ENCODE measurements at places on chromosomes 16 and 17.

DNA sequence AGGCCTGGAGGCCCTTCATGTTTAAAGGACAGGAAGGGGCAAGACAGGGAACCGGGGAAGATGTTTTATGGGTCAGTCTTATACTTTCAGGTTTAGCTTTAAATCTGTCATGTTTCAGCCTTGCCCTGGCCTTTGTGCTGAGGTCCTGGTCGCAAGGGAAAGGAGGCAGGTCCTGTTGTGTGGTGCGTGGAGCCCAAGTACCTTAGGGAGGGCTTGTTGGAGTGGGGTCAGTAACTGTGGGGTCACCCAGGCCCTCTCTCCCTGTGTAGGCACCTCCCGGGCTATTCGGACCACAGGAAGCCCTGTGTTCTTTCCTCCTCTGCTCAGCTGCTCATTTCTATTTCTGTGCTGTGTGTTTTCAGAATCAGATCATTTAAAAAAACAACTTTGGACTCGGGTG, 42.7 kb downstream of the MPRIP start:
- DNase-seq, result no peak

DNA sequence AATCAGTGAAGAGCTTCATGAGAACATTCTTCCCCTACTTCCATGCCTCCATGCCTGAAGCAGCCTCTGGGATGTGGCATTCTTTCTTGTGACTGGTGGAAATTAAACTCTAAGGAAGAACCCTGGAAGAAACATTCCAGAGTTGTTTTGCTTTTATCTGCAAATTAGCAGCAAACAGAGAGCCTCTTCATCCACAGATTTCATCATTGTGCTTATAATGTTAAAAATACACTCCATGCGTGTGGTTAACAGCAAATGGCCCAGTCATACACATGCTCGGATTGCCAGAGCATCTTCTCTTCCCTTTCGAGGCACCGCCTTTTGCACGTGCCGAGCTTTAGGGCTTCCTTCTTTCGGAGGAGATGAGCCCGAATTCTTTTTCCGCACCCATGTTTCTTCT, 411.3 kb downstream of the SNX29 start:
- no peak for DNase-seq

- DNase-seq, result no peak
Measured at GRCh38 chr17:72569148-72569946, 448.5 kb downstream of the SOX9 start.

DNA sequence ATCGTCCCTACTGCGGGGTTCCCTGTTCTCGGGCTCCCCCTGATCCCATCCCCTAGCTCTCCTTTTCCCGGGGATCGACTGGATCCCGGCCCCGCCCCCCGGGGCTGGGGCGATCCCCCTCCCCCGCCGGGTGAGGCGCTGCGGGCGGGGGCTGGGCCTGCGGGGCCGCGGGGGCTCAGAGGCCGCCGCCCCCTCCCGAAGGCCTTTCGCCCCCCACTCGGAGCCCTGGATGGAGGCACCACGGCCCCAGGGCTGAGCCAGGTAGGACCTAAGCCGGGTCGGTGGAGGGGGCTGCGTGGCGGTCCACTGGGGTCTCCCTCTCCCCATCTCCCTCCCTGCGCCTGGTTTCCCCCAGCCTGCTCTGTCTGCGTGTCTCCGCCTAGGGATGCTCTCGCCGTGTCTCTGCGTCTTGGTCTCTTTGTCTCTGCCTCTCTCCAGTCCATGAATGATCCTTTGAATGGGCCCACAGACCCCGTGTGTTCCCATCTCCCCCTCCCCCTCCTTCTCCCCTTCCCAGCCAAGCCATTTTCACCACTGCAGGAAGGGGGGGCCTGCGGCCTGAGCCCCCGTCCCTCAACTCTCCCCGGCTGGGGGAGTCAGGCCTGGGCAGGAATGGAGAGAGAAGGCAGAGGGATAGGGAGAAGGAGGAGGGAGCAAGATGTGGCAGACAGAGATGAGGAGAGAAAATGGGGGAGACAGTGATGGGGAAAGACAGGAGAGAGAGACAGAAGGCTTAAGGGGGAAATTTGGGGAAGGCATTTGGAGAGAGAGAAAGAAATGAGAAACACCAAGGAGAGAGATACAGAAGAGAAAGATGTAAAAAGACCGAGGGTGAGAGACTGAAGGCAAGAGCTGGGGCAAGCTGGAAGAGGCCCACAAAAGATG, 1.7 kb upstream of the TMEM256 start:
- DNase-seq, result no peak

DNA sequence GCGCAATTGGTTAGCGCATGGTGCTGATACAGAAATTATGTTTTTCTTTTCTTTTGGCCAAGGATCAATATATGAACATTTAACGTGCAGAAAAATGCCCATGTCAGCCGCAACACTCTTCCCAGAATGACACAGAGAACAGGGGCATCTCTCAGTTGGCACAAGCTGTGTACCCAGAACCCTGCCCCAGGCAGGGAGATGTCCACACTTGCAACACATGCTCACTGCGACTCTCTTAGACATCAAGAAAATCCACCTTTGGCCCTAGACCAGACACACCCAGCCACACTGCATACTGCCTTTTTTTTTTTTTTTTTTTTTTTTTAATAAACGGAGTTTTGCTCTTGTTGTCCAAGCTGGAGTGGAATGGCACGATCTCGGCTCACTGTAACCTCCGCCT, 17.0 kb downstream of the PITPNA start:
- DNase-seq, result no peak

GRCh38 chr16:82160226-82160625, 9.8 kb downstream of the MPHOSPH6 start:
- no peak for DNase-seq

GRCh38 chr16:48535831-48536613, 74.0 kb downstream of the N4BP1 start:
- peak; percentile 40 for DNase-seq

DNA sequence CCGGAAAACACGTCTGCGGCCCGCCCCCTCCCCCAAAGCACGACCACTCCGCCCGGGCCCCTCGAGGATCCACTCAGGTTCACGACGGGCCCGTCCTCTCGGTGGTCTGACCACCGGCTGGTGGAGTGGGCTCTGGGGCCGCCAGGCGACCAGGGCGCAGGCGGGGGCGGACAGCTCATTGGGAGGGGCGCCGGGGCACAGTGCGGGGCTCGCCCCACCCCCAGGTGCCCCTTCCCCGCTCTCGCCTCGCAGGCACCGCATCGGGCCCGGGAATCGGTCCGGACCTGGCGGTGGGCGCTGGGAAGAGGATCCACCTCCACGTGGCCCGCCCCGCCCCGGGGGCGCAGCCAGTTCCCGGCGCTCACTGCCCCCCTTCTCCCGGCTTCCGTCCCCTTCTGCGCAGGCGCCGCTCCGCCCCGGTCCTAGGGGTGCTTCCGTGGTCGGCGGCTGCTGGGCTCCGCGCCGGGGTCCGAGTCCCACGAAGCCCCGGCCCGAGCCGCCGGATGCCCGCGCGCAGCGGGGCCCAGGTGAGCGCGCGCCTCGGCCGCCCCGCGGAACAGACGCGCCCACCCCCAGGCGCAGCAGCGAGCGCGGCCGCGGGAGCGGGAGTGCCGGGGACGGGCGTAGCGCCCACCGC, at the start of gene MPG:
Gene MPG, plus strand, starts transcription at position 419 of the 637 bp plus-strand sequence. Its CDS starts 85 bp downstream, at position 504.
- DNase-seq, result peak; percentile 76

GRCh38 chr16:24822542-24822941, 23.2 kb upstream of the SLC5A11 start:
- DNase-seq, result no peak

- no peak for DNase-seq
Measured at GRCh38 chr16:73025151-73025855, 22.6 kb downstream of the ZFHX3 start.

- DNase-seq, result peak; percentile 44
Measured at GRCh38 chr16:72066747-72067146, 3.7 kb downstream of the HPR start.

DNA sequence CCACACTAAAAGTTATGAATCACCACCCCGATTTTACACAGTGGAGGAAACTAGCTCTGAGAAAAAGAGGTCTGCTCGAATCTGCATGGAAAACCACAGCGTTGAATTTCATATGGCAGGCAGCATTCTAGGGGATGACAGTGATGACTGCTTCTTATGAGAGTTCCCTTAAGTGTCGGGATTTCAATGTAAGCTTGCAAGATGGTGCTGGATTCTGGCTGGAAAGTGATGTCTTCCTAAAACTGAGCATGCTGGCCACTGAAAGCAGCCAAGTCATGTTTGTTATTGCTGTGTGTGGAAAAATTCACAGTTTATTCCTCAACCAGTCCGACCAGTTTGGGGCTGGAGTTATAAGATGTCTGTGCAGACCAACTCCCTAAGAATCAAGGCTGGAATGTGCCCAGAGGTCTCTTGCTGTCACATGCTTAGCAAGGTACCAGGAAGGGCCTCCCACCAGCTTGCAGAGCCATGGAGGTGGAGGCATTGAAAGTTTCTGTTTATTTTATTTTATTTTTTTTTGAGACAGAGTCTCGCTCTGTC, 37.2 kb upstream of the GAN start:
- DNase-seq, result no peak

GRCh38 chr16:78884204-78884603, 716.3 kb downstream of the MAF start:
- no peak for DNase-seq

DNA sequence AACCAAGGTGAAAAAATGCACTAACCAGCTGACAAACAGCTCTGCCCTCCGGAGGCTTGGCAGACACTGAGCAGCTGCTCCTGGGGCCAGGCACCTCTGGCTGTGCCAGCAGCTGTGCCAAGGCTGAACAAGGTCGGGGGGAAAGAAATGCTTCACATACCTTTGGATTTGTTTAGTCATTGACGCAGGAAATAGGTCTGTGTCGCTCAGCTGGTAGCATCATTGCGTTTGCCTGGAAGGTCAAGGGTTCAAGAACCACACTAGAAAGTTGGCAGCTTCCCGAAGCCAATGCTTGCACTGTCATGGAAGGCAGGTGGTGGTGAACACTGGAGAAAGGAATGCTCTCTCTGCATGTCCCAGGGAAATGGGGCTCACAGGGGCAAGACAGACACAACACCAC, 63.5 kb downstream of the PCTP start:
- no peak for DNase-seq

GRCh38 chr17:8986295-8986694, 20.8 kb upstream of the PIK3R5 start:
- no peak for DNase-seq

- no peak for DNase-seq
Measured at GRCh38 chr17:10233161-10233560, 34.8 kb upstream of the GAS7 start.

DNA sequence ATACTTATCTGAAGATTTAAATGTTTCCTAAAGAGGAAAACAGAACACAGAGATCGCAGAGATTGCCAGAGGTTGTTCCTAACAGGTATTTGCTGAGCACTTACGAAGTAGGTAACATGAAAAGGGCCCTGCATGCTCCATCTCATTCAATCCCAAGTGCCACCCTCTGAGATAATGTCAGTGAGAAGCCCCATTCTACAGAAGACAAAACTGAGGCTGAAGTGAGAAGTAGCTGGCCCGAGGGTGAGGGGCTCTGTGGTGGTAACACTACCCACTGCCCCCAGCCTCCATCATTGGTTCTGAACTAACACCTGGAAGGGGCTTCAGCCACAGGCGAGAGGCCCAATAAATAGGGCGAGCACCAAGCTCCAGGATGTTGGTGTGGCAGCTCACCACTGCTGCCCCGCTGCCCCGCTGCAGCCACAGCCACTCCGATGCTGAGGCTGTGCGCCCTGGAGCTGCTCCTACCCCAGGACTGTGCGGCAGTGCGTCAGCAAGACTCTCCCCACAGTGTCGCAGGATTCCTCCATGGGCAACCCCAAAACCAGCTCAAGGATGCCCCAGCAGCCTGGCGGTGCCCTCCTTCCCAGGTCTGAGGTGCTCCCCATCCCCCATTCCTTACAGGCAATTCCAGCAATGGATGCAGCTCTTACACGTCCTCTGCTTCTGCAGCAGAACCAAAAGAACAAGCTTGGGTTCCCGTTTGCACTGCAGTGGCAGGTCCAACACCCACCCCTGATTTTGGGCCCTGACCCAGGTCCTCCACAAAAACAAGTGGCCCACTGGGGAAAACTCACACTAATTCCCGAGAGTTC, 10.3 kb downstream of the FLCN start:
- DNase-seq, result no peak

DNA sequence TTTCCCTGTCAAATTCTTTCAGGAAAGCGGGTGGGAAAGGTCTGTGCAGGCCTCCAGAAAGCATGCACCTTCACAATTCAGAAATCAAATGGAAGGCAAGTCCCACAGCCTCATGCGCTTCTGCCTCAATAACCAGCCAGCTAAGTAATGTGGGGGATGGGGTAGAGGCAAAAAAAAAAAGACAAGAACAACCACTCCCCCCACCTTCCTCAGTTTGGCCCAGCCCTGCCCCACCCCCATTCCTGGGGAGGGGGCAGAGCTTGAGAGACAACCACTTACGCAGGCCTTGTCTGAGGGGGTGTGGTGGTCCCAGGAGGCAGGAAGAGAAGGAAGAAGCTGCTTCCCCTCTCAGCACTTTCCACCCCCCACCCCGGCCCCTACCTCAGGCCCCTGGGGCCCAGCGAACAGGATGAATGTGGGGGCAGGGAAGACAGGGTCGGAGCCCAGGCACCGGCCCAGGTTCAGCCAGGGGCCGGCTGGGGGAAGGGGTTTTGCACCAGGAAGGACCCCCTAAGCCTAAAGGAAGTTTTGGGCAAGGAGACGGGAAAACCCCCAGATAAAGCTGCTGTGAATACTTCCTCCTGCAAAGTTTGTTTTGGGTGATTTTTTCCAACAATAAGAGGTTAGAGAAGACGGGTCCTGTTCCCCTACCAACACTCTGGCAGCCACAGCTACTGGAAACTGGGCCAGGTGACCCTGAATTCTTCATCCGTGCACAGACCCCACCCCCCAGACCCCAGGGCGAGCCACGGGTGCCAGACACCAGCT, 1.2 kb downstream of the JUP start:
- peak; percentile 58 for DNase-seq

- DNase-seq, result no peak
Measured at GRCh38 chr17:82782657-82783207, 30.9 kb downstream of the TBCD start.

DNA sequence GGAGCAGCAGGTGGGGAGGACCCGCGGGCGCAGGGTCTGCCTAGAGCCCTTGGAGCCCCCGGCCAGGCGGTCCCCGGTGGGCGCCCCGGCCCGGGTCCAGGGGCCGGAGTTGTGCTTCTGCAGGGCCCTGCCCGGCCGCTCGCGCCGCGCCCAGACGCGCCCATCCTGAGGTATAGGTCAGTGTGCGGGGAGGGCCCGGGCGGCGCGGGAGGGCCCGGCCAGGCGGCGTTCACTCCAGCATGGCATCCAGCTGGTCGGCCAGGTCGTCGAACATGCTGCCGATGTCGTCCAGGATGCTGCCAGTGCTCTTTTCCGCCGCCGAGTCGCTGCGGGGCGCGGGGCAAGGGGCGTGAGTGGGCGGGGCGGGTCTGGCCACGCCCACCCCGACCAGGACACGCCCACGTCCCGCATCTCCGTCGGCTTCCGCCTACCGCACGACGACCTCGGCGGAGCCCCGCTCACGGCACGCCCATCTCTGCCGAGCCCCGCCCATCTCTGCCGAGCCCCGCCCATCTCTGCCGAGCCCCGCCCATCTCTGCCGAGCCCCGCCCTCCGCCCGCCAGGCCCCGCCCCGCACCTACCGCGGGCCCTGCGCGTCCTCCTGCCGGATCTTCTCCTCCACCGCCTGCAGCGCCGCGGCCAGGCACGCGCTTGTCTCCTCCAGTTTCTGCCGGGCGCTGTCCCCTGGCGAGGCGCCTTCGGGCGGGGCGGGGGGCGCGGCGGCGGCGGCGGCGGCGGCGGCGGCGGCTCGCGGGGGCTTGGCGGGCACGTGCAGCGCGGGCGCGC, 17.9 kb downstream of the CASKIN1 start:
- no peak for DNase-seq

GRCh38 chr16:24073321-24073720, 182.8 kb upstream of the CACNG3 start:
- no peak for DNase-seq

GRCh38 chr17:38919316-38920078, 5.9 kb upstream of the LASP1NB start:
- DNase-seq, result no peak

- DNase-seq, result no peak
Measured at GRCh38 chr16:22386976-22387375, 12.6 kb upstream of the CDR2 start.
